ENCODE measurements at places on chromosomes 5 and 9.

GRCh38 chr9:90858457-90858901 lies 56.9 kb downstream of the SYK start:
- no peak for DNase-seq

GRCh38 chr5:135398855-135399793 lies at the start of gene MACROH2A1:
Gene MACROH2A1, minus strand, starts transcription at chr5:135399231. Its CDS starts 10,138 bp downstream, at chr5:135389093.
- DNase-seq, result no peak

DNA sequence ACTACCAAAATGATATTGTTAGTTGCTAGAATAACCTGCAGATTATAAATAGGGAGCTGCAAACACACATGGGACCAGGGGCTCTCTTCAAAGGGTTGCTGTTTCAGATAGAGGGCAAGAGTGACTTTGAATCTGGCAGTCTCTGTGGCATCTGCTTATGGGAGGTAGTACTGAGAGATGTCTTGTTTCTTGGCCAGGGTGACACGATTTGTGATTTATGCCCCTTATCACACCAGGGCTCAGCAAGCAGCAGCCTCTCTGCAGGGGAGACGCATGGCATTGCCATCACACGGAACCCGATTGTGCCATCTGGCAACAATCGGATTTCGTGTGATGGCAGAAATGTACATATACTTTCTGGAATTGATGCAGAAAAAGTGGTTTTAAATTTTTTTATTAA lies 615.6 kb downstream of the ZNF608 start:
- DNase-seq, result no peak

DNA sequence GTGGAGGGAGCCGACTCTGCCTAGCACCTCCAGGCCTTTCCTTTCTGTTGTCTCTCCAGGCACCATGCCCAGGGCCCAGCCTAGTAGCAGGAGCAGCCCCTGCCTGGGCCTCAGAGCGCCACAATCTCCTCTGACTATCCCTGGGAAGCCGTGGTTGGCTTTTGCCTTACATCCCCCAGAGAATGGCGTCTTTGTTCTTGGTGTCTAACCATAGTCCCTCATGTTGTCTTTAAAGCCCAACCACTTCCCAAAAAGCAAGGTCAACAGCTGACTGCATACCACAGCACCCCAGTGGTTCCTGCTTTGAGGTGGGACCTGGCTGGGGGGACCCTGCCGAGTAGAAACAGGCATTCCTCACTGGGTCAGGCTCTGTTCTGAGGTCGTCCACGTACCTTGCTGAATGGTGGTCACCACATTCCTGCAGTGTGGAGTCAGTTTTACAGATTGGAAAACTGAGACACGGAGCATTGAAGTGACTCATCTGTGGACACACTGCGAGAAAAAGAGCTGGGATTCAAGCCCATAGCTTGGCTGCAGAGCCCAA lies 13.7 kb upstream of the CERCAM start:
- DNase-seq, result no peak

- no peak for DNase-seq
These were observed 74.1 kb downstream of the PAX5 start for GRCh38 chr9:36959681-36960574.

DNA sequence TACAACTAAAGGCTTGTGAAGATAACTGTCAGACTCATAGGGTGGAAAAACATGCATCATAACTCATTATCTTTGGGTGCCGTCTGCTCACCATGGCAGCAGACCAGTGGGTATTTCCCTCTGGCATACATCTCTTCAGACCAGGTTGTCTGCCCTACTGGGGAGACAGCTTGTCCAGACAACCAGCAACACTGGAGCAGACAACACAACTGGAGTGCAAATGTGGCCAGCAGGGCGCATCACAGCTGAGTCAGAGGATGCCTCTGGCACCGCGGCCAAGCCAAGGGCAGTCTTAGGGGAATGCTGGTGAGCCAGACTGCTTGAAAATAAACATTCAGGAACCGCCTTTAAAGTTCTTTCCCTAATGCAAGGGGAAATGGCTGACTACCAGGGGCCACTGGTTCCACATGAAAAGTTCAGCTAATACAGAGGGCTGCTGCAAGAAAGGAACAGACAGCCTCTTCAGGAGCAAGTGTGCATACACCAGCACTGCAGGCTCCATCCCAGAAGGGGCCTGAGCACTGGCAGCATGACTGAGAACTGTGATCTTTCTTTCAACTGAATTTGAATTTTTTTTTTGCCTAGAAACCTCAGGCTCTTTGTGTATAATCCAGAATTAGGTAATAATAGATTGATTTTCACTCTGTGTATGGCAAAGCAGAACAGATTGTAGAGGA lies 77.3 kb downstream of the MAMDC2 start:
- DNase-seq, result no peak

DNA sequence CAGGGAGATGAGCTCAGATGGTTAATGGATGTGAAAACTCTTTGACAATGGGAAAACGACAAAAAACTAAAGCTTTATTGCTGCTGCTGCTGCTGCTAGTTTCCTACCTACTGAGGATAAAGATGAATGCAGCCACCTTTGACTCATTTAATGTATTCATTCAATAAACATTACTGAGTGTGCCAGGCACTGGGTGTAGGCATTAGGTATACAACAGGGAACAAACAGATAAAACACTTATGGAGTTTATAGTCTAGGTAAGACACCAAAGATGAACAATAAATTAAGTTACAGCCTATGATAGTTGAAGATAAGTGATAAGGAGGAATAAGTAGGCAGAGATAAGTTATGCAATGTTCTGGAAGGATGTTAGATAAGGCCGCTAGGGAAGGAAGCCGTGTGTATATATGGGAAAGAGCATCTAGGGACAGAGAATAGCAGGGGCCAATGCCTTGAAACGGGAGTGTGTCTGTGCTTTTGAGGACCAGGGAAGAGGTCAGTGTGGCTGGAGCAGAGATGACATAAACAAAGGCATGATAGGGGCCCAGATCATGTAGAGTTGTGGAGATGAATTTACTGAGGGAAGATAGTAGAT lies 477.6 kb downstream of the NTRK2 start:
- DNase-seq, result no peak

DNA sequence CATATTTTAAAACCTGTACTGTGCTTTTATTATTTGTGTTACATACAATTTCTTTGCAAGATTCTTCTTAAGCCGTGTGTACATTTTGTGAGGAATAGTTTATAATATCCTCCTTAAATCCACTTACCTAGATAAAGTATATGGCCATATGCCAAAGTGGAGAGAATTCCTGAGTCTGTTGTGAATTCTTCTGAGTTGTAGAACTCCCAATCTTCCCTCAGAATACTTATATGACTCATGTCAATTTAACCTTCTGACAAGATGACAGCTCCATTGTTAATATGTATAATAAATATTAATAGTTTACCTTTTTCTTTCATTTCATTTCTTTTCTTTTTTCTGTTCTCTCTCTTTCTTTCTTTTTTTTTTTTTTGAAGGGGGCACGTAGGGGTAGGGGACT lies 6.0 kb upstream of the RICTOR start:
- DNase-seq, result no peak

GRCh38 chr9:18324928-18325745 lies 148.8 kb upstream of the ADAMTSL1 start:
- no peak for DNase-seq

GRCh38 chr5:122054266-122054665 lies 23.8 kb downstream of the LOX start:
- DNase-seq, result no peak

- DNase-seq, result no peak
These were observed 49.6 kb upstream of the UBAC1 start for GRCh38 chr9:136010615-136011361.

GRCh38 chr5:74885170-74885569 lies 19.0 kb upstream of the FAM169A start:
- no peak for DNase-seq

GRCh38 chr5:158715592-158715991 lies 384.1 kb downstream of the EBF1 start:
- DNase-seq, result no peak

- DNase-seq, result no peak
These were observed 97.5 kb downstream of the ANKRD33B start for GRCh38 chr5:10661401-10661800.

DNA sequence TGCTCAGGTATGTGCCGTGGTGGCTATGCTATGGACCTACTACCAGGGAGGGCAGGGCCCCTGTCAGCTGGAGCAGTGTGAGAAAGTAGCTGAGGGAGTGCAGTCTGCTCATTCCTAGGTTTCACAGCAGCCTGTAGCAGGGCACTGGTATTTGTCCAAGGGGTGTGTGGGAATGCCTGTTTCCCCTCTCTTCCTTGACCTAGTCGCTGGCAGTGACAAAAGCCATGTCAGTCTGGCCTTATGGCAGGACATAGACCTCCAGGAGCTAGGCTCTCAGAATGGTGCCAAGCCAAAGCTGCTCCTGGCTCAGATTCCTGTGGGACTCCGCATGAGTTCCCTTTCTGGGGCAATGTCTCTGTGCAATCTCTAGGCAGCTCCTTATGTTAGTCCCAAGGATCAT lies 253.9 kb upstream of the TYRP1 start:
- no peak for DNase-seq

- no peak for DNase-seq
These were observed 140.4 kb upstream of the ADRA1B start for GRCh38 chr5:159775890-159776289.
